ENCODE measurements at places on chromosomes 3 and 15.
A peak's percentile ranks its signal among the peaks of the same experiment; 100 is the strongest.

DNA sequence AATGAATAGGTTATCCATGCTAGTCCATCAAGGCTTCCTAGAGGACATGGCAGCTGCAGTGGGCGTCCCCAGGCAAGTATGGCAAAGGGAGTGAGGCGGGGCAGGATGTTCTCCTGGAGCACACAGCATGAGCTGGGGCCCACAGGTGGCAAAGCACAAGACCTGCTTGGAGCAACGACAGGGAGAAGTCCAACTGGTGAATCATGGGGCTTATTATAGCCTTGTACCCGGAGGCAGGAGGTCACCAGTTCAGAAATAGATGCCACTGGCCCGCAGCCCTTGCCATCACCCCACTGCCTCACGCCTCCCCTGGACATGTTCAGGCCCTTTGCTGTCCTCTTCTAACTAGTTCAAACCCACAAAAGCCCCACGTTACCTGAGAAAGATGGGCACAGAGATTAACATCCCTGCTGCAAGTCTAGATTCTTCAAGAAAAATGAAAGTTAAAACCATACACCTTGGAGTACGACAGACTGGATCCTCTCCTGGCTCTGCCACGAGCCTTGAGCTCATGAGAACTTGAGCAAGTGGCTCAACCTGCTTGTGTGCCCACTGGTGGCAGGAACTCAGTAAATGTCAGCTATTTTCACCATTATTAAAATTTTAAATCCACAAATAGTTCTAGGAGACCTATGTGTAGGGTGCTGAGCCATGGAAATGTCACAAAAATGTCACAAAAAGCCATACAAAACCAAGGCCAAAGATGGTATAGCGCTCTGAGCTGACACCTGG is 1.8 kb upstream of the SRGAP3 start:
- DNase-seq = no peak

- DNase-seq = peak; percentile 100
These were observed 148.4 kb downstream of the USP13 start for GRCh38 chr3:179801263-179801662.

GRCh38 chr15:100448481-100448880 is 80.3 kb downstream of the CERS3 start:
- DNase-seq = no peak

GRCh38 chr3:29331035-29331434 is 50.2 kb downstream of the RBMS3 start:
- no peak for DNase-seq

- DNase-seq = no peak
These were observed 111.5 kb downstream of the TBL1XR1 start for GRCh38 chr3:177085794-177086193.

DNA sequence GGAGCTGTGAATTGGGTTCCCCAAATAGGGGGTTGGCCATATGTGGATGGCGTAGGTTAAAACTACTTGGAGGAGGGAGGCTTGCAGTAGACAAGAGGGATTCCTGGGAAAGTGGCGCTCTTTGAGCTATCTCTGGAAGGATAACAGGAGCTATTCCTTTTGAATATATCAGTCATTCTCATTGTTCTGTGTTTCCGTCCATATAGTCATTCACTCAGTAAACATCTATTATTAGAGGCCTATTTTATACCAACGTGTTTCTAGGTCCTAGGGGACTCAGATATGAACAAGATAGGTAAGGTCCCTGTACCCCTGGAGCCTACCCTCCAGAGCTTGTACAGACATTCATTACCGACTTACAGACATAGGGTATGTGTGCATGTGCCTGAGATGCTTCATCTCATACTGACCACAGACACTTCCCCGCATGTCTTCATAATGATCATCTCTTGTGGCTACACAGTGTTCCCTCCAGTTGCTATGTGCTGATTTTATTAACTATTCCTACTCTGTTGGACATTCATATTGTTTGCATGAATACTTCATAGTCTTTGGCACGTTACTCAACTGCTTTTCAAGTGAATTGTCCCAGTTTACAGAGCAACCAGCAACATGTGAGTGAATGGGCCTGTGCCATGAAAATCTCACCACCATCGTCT is 55.8 kb upstream of the VILL start:
- peak; percentile 73 for DNase-seq

- DNase-seq = no peak
These were observed 24.9 kb downstream of the MAP4 start for GRCh38 chr3:47991341-47991740.

- no peak for DNase-seq
These were observed 31.0 kb downstream of the LOXL1 start for GRCh38 chr15:73957276-73957675.

- peak; percentile 55 for DNase-seq
These were observed 66.1 kb upstream of the NPHP3 start for GRCh38 chr3:132788301-132788671.

DNA sequence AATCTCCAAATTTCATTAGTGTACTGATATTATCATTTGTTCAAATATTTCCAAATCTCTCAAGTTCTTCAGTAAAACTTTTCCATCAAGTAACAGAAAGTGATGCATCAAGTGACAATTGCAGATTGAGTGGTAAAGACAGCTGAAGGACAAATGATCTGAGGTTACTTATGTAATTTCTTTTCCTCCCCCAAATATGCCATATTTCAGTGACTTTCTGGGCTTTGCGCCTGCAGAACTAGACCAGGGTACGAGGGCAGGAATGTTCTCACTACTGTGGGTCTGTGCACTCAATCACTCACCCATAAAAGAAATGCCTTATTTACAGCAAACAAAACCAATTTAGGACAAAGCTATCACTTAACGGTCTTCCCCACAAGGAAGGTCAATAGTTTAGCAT is 4.7 kb downstream of the SUCLG2 start:
- DNase-seq = no peak

GRCh38 chr15:41913256-41913655 is 19.4 kb upstream of the SPTBN5 start:
- DNase-seq = no peak

DNA sequence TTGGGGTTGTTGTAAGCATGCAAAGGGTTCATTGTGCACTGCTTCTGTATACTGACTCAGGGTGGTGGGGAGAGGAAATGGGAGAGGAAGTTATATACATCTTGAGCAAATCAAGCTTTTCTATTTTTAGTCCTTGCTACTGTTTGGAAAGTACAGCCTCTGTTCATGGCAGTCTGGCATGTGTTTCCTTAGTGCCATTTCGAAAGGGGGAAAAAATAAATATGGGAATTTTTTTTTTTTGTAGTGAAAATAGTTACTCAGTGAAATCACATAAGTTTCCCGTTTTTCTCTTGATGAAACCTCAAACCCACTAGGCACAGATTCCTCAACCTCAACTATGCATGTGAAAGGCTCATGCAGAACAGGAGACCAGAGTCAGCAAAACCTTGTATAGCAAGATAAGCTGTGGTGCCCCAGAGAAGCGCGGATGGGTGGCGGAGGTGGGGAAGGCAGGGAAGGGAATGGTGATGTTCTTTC is 353.3 kb downstream of the LPP start:
- DNase-seq = peak; percentile 99

All from amniotic epithelial cell (primary cell).